ENCODE measurements at places on chromosomes 6 and 20.
A peak's percentile ranks its signal among the peaks of the same experiment; 100 is the strongest.

DNA sequence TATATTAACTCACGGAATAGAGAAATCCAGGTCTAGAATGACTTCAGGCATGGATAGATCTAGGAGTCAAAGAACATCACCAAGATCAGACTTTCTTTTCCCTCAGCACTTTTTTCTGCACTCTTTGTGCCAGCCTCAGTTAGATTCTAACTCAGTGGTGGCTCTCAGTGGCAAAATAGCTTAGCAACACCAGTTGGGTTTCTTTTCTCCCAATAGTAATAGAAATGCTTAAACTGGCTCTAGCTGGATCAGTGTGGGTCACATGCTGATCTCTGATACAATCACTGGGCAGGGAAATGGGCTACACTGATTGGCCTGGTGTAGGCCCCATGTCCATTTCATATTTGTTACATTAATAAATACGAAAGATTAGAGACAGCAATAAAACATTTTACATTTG is 44.2 kb upstream of the ARFGEF2 start:
- DNase-seq, result no peak

DNA sequence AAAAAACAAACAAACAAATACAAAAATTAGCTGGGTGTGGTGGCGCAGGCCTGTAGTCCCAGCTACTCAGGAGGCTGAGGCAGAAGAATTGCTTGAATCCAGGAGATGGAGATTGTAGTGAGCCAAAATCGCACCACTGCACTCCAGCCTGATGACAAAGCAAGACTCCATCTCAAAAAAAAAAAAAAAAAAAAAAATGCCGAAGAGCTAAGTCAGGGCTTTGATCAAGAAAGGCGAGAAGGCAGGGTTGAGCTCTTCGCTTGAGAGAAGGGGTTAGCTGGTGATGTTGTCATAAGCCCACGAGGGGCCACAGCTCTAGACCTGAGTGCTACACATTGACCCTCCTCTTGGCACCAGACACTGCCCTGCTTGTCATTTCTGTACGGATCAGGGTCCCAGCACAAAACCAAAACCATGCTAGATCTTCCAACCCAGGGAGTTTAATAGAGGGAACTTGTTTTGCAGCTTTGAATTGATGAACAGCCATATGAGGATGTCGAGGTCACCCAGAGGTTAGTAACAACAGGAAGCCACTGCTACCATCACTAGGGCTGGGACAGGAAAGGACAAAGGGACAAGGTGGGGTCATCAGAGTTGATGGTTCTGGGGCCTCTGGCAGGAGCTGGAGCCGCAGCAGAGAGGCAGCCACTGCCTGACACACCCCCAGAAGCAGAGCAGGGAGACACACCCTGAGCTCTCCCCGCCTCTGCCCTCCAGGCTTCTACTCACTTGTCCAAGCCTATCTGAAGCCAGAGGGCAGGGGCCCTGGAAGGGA is 122.7 kb downstream of the SNX5 start:
- no peak for DNase-seq

DNA sequence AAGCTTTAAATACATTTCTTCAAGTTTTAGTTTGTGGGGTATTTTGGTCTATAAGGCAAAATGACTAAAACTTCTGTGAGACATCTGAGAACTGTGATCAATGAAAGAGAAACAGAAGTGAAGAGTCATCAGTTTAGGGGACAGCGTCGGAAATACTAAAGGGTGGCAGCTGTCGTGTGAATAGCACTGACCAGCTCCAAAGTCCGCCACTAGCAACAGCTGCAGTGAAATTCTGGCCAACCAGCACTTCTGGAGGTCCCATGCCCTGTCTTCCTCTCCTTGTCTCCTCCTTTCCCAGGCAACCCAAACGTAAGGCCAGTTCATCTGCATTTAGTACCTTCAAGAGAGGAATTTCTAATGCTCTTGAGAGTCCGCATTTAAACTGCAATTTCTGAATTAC is 87.5 kb downstream of the DACT2 start:
- DNase-seq, result no peak

- no peak for DNase-seq
Measured at GRCh38 chr6:160088784-160089533, 32.7 kb upstream of the SLC22A1 start.

- peak; percentile 76 for DNase-seq
Measured at GRCh38 chr6:166775180-166775922, 148.3 kb upstream of the RPS6KA2 start.

GRCh38 chr6:129646642-129647041 is 63.3 kb downstream of the ARHGAP18 start:
- DNase-seq, result no peak
